ENCODE measurements at places on chromosomes 6 and 20.

- no peak for DNase-seq
These were observed 10.9 kb upstream of the BNIP5 start for GRCh38 chr6:36347621-36348020.

DNA sequence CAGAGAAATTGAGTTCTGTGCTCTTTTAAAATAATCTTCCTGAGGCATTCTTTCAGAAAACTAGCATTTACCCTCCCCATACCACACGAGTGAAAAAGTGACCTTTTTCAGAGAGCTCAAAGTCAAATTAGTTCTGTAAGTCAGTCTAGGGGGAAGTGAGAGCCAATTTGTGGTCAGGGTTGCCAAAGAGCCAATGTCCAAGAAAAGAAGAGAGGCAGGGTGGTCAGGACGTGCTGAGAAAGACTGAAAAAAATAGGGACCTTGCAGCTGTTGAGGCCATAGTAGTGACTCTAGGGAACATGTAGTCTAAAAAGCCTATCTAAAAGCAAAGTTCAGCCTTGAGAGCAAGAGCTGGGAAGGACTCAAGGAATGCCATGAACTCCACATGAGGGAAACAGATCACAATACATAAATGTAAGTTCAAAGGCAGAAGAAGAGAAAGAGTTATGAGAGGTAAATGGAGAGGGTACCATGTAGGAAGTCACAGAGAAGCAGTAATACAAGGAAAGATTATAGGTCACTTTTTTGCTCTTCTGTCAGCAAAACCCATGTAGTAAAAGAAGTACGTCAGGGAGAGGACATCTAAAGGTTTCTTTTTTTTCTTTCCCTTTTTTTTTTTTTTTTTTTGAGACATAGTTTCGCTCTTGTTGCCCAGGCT, 565.1 kb upstream of the FLRT3 start:
- no peak for DNase-seq

DNA sequence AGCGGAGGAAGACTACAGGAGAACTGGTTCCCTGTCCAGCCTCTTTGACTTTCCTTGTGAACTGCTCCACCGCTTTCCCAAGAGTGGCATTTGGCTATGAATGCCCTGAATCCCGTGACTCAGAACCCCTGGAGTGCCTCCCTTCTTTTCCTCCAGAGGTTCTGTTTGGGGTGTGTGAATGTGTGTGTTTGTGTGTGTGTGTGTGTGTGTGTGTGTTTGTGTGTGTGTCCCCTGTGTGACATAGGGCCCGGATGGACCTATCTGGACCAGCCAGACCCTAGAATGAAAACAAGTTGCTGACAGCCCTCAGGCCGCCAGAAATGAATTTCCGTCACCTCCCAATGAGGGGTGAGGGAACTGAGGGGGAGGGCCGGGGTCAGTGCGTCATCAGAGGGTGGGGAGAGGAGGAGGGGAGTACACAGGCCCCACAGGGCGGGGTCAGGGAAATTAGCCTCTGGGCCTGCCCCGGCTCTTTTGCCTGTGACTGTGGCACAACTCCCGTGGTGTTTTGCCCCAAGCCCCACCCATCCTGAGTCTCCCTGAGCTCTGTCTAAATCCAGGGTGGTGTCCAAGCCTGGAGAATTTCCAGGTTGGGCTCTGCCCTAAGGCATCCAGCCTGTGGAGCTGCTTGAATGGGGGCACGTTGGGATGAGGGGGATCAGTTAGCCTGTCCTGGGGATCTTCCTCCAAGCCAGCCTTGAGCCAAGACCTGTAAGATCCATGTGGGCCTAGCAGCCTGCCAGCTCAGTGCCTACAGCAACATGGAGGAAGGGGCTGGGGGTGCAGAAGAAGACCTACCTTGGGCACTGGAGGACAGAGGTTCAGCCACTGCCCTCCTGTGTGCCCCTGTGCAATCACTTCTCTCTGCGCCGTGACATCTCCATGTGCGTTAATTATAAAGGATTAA, 15.2 kb upstream of the MRPS18A start:
- DNase-seq, result no peak

GRCh38 chr6:37630281-37630799, 67.3 kb downstream of the MDGA1 start:
- no peak for DNase-seq

- DNase-seq, result no peak
These were observed 328.6 kb upstream of the JARID2 start for GRCh38 chr6:14917109-14917910.

GRCh38 chr20:16621435-16622141, 48.3 kb upstream of the KIF16B start:
- no peak for DNase-seq

GRCh38 chr20:822651-823573, 10.6 kb upstream of the FAM110A start:
- no peak for DNase-seq

DNA sequence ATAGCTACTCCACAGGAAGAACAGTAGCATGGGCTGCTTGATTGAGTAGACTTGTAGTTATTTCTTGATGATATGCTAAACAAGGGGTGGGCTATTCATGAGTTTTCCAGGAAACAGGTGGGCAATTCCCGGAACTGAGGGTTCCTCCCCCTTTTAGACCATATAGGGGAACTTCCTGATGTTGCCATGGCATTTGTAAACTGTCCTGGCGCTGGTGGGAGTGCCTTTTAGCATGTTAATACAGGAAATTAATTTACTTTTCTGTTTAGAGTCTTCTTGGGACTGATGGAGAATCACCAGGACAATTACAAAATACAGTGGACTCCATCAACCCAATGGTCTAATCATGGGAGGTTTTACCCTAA, 22.7 kb downstream of the CYP24A1 start:
- DNase-seq, result no peak

DNA sequence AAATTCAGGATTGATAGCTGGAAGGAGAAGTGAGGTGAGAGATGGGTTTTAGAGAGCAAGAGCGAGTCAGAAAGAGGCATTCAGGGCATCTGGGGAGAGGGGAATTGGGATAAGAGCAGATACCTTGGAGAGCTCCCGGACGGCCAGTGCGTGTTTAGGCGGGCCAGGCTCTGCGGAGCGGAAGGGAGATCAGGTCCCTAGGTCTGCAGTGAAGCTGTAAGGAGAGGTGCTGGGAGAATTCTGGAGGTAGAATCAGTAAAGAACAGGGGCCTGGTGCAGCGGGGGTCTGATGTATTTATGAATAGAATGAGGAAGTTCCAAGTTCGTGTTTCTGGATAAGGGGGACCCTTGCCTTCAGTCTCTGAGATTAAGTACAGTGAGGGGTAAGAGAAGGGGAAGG, 47.4 kb upstream of the FAM83D start:
- DNase-seq, result no peak

DNA sequence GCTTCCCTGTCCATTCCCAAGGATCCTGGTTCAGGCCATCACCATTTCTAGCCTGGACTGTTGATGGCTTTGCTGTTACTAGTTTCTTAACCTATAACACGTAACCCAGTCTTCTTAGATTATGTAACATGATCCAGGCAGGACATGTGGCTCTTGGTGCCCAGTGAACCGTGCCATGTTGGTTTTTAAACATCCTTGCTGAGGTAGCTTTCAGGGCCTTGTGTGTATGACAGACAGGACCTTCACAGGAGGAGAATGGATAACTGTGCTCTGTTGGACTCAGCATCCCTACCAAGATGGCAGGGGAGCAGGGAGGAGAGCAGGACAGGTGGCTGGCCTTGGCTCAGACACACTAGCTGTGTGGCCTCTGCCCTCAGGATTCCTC, 46.8 kb downstream of the PANK2 start:
- DNase-seq, result no peak

DNA sequence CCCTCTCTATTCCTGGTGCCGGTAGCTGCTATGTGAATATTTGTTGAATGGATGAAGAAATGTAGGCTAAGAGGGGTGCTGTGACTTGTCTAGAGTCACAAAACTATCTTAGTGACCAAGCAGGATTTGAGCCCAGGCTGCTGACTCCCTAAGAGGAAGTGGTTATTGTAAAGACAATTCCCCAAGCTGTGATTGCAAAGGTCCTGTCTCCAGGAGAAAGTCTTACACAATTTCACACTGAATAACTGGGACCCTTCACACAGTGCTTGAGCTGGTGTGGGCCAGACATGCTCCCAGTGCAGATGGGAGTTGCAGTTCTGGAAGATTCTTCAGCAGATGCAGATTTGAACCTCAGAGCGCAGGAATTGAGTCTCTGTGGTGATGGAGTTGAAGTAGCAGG, 38.1 kb downstream of the IYD start:
- DNase-seq, result no peak

DNA sequence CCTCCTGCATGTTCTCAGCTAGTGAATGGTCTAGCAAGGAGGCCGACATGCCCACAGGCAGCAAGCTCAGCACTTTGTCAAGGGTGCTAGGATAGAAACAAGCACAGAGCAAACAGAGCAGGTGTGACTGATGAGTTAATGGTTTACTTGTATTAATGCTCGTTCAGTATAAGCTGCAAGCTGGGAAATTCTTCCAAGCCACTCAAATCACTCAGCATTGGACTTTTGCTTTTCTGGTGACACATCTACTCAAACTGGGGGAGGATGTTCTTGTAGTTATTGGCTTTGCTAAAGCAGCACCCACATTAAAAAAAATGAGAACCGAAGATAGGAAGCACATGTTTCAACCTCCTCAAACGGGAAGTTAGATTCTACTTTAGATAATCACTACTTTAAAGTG, 43.1 kb upstream of the NEDD9 start:
- DNase-seq, result no peak

GRCh38 chr20:11120431-11120830, 446.6 kb upstream of the JAG1 start:
- DNase-seq, result no peak

GRCh38 chr6:148596891-148597455, 149.9 kb upstream of the UST start:
- no peak for DNase-seq

DNA sequence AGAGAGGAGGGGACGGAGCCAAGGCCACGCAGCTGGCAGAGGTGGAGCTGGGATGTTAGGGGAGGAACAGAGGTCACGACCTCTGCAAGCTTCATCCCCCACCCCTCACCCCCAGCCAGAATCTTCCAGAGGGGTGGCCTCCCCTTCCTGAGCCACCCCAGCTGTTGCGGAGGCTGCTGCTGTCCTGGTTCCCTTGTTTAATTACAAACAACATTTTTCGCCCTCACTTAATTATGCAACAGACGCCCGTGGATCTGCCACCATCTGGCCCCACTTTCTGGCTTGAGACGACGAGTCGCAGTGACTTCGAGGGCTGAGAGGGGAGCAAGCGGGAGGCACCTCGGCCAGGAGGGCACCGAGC, 153.7 kb upstream of the PTPN1 start:
- no peak for DNase-seq

- no peak for DNase-seq
These were observed 12.5 kb upstream of the R3HDML start for GRCh38 chr20:44324343-44324742.

- peak; percentile 44 for DNase-seq
These were observed 57.0 kb upstream of the GNRH2 start for GRCh38 chr20:2986466-2986865.

DNA sequence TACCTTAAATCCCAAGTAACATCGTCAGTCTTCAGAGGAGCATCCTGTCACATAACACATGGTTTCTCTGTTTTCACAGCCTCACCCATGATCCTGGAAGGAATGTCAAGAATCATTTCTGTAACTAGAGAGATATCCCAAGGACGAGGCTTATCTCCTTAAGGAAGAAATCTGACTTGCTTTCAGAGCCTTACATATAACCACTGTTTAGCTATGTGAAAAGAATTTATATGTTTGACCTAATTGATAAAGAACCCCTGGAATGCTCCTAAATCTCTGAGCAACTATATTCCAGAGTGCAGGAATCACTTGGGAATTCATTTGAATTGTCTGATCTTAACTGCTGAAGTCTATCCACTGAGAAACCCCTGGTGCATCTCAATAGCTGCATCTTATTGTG, 243.1 kb downstream of the ALDH8A1 start:
- no peak for DNase-seq

DNA sequence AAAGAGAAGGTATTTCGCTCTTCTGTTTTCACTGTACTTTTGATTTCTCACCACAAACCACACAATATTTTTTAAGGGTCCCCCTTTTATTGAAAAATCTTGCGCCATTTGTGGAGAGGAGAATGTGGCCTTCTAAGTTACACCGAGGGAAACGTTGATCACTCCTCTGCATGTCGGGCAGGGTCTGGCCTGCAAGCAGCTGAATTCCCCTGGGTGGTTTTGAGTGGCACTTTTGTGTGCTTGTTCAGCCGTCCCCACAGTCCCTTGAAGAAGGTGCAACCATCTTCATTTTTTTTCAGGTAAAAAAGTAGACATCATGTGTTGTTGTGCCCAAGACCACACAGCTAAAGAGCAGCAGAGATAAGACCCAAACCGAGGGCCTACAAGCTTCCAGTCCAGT, 6.1 kb downstream of the GPR31 start:
- DNase-seq, result no peak

- DNase-seq, result no peak
These were observed 66.5 kb upstream of the SLC35F1 start for GRCh38 chr6:117840541-117840983.

GRCh38 chr6:24574809-24575208, 71.2 kb downstream of the KIAA0319 start:
- no peak for DNase-seq

DNA sequence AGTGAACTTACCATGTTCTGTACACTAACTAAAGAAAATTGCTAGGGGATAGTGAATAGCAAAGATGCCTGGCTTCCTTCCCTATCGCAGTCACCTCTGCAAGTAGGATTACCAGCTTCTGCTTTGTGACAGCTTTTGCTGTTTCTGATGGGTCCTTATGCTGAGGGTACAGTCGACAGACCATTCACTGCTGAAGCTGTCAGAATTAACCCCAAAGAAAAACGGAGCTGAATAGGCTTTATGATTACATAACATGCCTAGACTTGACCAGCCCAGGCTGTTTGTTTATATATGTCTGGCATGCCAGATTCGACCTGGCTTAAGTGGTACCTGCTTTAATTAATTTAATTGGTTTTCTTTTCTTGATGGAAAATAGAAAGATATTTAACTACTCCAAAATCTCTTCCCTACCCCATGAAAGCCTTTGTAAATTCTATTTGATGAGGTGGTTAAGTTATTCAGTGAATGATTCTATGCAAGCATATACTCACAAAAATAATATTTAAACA, 21.7 kb upstream of the PRELID3B start:
- DNase-seq, result no peak

GRCh38 chr20:44714701-44715498, at the start of gene CCN5:
Gene CCN5 (plus strand): TSS chr20:44715369. CDS start chr20:44715391, 22 bp downstream.
- no peak for DNase-seq

DNA sequence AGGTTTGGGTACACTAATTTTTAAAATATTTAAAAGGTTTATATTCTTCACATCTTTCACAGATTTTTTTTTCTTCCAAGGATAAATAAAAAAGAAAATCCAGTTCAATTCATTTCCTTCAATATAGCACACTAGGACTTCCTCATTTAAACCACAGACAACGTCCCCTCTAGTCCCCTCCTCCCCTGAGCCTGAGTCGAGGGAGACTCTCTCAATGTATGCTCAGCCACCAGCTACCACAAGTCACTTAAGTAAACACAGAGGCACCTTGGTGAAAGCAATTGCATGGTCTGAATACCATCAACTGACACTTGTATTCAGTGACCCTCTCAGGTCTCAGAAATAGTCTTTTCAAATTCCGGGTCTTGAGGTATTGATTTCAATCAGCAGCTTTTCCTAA, 88.6 kb downstream of the SIM1 start:
- no peak for DNase-seq

GRCh38 chr6:93293460-93293859, 125.9 kb downstream of the EPHA7 start:
- no peak for DNase-seq

- DNase-seq, result no peak
These were observed 11.3 kb upstream of the PTPRK start for GRCh38 chr6:128531696-128532095.
